CD8-positive, alpha-beta memory T cell (primary cell): ENCODE measurements at places on chromosomes 11 and 22. TPM values are rescaled to one million over a fixed set of nuclear protein-coding genes. Genes with fewer than 3 reads are reported as not detected.

Gene AASDHPPT
- 51.8 TPM for total RNA-seq

Gene TENM4
- total RNA-seq: not detected

Gene OR4A16
- total RNA-seq: not detected

Gene ANO3
- not detected for total RNA-seq

Gene TRIOBP
- total RNA-seq: 26.1 TPM

Gene LRRC51
- total RNA-seq: 8.9 TPM

Gene CASP1
- 36.2 TPM for total RNA-seq

Gene RFPL2
- total RNA-seq: not detected

Gene MRPL16
- total RNA-seq: 83.5 TPM

Gene PGR
- total RNA-seq: not detected

Gene OR52I1
- total RNA-seq: not detected

Gene FGF4
- total RNA-seq: not detected

Gene JHY
- total RNA-seq: 4.9 TPM

Gene OR51B5
- total RNA-seq: not detected

Gene GRIK4
- 0.07 TPM for total RNA-seq

Gene AP5B1
- 17.4 TPM for total RNA-seq

Gene TLCD5
- 1.7 TPM for total RNA-seq

Gene RAG2
- total RNA-seq: not detected

Gene KRTAP5-1
- not detected for total RNA-seq

GRCh38 chr11:63866211-63866610 lies 27.3 kb downstream of the MARK2 start:
- no peak overlapping the region for H3K4me3 ChIP-seq
- no peaks in the 10 kb centered on the region for H3K36me3 ChIP-seq
- no peaks in the 10 kb centered on the region for H3K27me3 ChIP-seq
- DNase-seq: peak; percentile 80
- peaks cover 76% of the 10 kb centered on the region for H3K4me1 ChIP-seq

DNA sequence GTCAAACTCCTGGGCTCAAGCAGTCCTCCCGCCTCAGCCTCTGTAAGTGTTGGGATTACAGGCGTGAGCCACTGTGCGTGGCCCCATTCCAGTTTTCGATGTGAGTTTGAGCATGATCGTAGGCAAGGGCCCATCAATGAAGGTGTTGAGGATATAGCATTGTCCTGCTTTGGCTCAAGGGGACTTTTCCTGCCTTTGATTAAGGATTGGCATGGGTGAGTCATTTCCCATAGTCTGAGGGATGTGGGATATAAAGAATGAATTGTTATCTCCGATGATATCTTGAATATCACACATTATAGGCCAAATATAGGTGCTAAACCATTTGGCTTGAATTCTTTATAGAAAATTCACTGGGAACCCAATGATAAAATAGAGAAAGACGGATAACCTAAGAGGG lies 30.4 kb downstream of the STIM1 start:
- no peaks in the 10 kb centered on the region for H3K27me3 ChIP-seq
- no peak overlapping the region for H3K4me3 ChIP-seq
- no peak for DNase-seq

DNA sequence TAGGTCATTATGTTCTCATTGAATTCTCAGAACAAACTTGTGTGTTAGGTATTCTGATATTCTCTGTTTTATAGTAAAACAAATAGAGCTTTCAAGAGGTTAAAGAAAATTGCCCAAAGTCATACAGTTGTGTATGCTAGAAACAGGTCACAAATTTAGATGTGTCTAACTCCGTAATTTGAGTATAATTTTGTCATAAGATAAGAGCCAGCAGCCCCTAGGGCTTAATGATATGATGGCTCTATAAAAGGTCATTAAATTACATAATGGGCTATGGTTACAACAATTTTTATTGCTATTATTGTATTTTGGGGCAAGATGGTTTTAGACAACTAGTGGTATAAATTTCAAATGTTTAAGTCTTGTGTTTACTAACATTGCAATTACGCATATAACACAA lies 701.9 kb downstream of the LUZP2 start:
- DNase-seq: no peak
- H3K27me3 ChIP-seq: no peaks in the 10 kb centered on the region
- H3K36me3 ChIP-seq: no peaks in the 10 kb centered on the region

DNA sequence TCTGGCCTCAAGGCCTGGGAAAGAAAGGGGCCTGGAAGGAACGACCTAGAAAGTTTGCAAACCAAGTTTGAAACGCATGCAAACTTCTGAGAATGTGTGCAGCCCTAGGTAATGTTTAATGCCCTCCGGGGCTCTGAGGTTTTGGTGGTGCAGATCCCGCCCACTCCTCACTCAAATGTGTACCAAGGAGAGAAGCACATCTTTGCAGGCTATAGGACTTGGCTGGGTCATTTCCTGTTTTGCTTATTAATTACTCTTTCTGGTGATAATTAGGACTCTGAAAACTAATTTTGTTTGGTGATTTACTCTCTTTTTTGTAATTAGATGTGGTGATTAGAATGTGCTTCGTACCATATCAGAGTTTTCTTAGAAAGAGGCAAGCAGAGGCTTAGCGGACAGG lies 625.9 kb upstream of the CADM1 start:
- no peak overlapping the region for H3K27ac ChIP-seq
- DNase-seq: no peak
- H3K36me3 ChIP-seq: no peaks in the 10 kb centered on the region
- no peaks in the 10 kb centered on the region for H3K4me1 ChIP-seq

- no peak overlapping the region for H3K27ac ChIP-seq
- no peaks in the 10 kb centered on the region for H3K27me3 ChIP-seq
Measured at GRCh38 chr22:50574383-50574755, 3.9 kb downstream of the CPT1B start.

- H3K27me3 ChIP-seq: no peaks in the 10 kb centered on the region
- peak overlapping the region; percentile 76 for H3K4me3 ChIP-seq
- H3K27ac ChIP-seq: peak overlapping the region; percentile 27
- no peaks in the 10 kb centered on the region for H3K36me3 ChIP-seq
Measured at GRCh38 chr11:68842427-68843051, 823 bp upstream of the CPT1A start.

DNA sequence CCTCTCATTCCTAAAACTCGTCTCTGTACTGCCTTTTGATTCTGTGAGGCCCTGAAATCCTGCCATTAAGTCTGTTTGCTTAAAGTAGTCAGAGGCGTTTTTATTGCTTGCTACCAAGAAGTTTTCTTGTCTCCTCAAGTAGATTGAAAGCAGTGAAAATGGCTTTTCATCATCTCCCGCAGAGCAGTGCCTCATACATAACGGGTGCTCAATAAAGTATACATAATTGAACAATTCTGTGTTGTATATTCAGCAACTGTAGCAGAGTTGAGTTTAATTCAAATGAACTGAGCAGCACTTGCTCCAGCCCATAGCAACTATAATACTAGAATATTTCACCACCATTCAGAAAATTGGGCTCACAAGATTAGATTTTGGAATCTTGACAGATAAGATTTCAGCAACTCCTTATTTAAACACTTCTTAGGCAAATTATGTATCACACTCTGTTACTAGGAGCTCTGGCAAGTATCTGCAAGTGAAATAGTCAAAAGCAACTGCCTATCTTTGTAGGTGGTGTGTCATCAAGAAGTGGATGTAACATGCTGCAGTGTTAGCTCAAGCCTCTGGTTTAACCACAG lies 20.0 kb downstream of the FIBIN start:
- H3K4me3 ChIP-seq: no peak overlapping the region
- no peaks in the 10 kb centered on the region for H3K27me3 ChIP-seq
- H3K4me1 ChIP-seq: no peaks in the 10 kb centered on the region
- DNase-seq: no peak
- no peaks in the 10 kb centered on the region for H3K36me3 ChIP-seq

GRCh38 chr22:35313311-35314121 lies 13.8 kb downstream of the TOM1 start:
- H3K36me3 ChIP-seq: peaks cover 11% of the 10 kb centered on the region
- H3K27me3 ChIP-seq: no peaks in the 10 kb centered on the region
- DNase-seq: no peak
- H3K27ac ChIP-seq: no peak overlapping the region
- H3K4me1 ChIP-seq: peaks cover 30% of the 10 kb centered on the region

DNA sequence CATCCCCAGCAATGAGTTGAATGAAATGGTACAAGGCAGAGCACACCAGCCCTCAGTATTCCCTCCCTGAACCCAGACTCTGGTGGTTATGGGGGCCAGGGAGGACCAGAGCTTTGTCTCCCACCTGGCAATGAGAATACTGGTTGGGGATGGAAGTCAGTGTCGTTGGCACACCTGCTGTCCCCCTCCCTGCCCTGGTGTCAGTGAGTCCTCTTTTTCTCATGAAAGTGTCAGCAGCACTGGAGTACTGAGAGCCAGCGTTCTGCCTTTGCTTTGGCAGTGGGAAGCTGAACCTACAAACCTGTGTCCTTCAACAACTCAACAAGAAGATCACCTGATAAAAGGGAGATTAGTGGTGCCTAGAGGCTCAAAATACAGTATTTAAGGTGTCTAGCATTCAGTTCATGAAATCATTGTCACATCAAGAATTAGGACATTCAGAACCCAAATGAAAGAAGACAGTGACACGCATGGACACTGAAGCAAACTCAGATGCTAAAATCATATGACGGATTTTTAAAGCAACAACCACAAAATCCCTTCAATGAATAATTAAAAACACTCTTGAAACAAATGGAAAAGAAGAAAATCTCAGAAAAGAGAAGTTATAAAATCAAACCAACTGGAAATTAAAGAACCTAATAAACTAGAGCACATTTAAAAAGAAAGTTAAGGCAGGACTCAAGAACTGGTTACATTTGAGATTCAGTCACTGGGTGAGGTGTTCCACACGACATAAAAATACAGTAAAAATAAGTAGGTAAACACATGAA lies 77.5 kb upstream of the VPREB1 start:
- H3K4me1 ChIP-seq: peaks cover 5% of the 10 kb centered on the region
- no peaks in the 10 kb centered on the region for H3K27me3 ChIP-seq
- H3K27ac ChIP-seq: no peak overlapping the region

- peaks cover 43% of the 10 kb centered on the region for H3K36me3 ChIP-seq
- H3K4me3 ChIP-seq: peak overlapping the region; percentile 53
- H3K27ac ChIP-seq: peak overlapping the region; percentile 70
- no peaks in the 10 kb centered on the region for H3K27me3 ChIP-seq
Measured at GRCh38 chr22:20551805-20552442, 44.5 kb downstream of the MED15 start.

- no peak overlapping the region for H3K4me3 ChIP-seq
- no peaks in the 10 kb centered on the region for H3K36me3 ChIP-seq
- no peak overlapping the region for H3K27ac ChIP-seq
- H3K4me1 ChIP-seq: peaks cover 84% of the 10 kb centered on the region
- H3K27me3 ChIP-seq: no peaks in the 10 kb centered on the region
Measured at GRCh38 chr11:73968356-73968966, 14.2 kb downstream of the UCP2 start.

GRCh38 chr11:61505640-61506155 lies 2.9 kb upstream of the LRRC10B start:
- no peaks in the 10 kb centered on the region for H3K36me3 ChIP-seq
- peaks cover 34% of the 10 kb centered on the region for H3K27me3 ChIP-seq
- H3K27ac ChIP-seq: no peak overlapping the region
- no peak for DNase-seq

- no peak overlapping the region for H3K27ac ChIP-seq
- DNase-seq: no peak
- H3K27me3 ChIP-seq: no peaks in the 10 kb centered on the region
- no peak overlapping the region for H3K4me3 ChIP-seq
- H3K36me3 ChIP-seq: peaks cover 47% of the 10 kb centered on the region
- H3K4me1 ChIP-seq: no peaks in the 10 kb centered on the region
Measured at GRCh38 chr11:48148749-48149148, 67.9 kb upstream of the OR4B1 start.

- no peak for DNase-seq
- H3K27ac ChIP-seq: no peak within 1 kb of the TSS
- H3K36me3 ChIP-seq: no peaks in the 10 kb centered on the region
- H3K4me3 ChIP-seq: no peak within 1 kb of the TSS
Measured at GRCh38 chr11:63243533-63243932, at the start of gene SLC22A25. TSS of gene SLC22A25 (minus strand) at chr11:63243599. CDS start at chr11:63229652, 13,947 bp downstream.

GRCh38 chr22:39183991-39184585 lies 31.6 kb upstream of the CBX7 start:
- no peaks in the 10 kb centered on the region for H3K36me3 ChIP-seq
- no peaks in the 10 kb centered on the region for H3K27me3 ChIP-seq
- no peaks in the 10 kb centered on the region for H3K4me1 ChIP-seq
- DNase-seq: no peak
- H3K27ac ChIP-seq: no peak overlapping the region

DNA sequence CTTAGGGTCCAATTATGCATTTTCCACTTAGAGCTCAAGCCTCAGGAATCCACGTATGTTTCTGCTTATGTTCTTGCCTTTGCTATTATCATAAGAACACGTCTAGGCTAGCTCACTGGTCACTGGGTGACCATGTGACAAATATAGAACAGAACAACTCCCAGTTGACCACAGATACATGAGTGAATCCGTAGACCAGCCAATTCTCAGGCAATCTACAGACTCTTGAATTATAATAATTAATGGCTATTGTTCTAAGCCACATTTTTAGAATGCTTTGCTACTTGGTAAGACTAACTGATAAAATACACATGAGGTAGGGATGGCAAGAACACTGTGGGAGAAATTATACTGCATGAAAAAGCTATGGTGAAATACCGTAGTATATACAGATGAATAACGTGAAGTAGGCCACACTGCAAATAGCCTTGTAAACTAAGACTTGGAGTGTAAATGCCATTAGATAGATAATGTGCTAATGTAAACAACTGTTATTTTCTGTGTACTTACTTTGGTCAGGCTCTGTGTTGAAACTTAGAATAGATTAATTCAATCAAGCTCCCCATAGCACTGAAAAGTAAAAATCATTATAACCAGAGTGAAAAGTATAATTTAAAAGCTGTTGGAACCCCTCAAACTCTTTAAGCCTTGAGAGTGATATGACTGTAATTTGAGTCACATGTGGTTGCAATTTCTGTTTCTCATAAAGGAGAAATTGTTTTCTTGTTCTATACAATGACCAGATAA lies 366.2 kb upstream of the CCDC179 start:
- no peak overlapping the region for H3K4me3 ChIP-seq
- no peaks in the 10 kb centered on the region for H3K4me1 ChIP-seq
- no peak for DNase-seq
- no peaks in the 10 kb centered on the region for H3K36me3 ChIP-seq
- no peaks in the 10 kb centered on the region for H3K27me3 ChIP-seq

GRCh38 chr11:34653851-34654482 lies 33.1 kb downstream of the EHF start:
- H3K27ac ChIP-seq: no peak overlapping the region
- H3K36me3 ChIP-seq: no peaks in the 10 kb centered on the region
- DNase-seq: no peak
- H3K4me3 ChIP-seq: no peak overlapping the region
